Lower lobe of right lung (tissue), 2 donors: ENCODE measurements at places on chromosomes 5 and 9. TPM values are rescaled to one million over a fixed set of nuclear protein-coding genes. Genes with fewer than 3 reads are reported as not detected.

NIM1K gene
- total RNA-seq = 4.8 TPM

- DNase-seq = no peak
Measured at GRCh38 chr5:122358372-122358979, 46.4 kb downstream of the SNCAIP start.

- no peak for DNase-seq
Measured at GRCh38 chr9:90142580-90142979, 500.0 kb downstream of the DIRAS2 start.

DNA sequence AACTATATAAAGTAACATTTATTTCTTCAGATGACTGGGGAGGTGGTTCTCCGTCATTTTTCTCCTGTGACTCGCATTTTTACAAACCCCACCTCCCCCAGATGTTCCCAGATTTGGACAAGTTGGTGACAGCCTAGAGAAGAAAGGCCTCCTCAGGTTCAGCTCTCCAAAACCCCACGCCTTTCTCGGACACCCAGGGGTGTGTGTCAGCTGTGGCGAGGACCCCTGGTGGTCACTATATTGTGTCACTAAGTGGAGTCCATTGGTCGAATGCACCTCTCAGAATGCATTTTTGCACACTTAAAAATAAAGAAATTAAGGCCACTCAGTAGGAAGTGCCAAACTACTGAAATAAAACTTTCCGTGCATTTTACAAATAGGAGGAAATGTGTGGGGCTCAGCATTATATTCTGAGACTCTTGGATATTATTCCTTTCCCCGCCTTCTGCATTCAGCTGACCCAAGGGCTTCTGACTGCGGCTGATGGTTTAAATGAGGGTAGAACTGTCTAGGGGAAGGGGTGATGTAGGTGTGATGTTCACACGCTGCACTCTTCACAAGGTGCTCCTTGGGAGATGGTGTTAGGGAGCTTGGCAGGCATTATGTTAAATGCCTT is 47.6 kb downstream of the ACO1 start:
- DNase-seq = no peak

GRCh38 chr9:6869081-6869948 is 111.5 kb downstream of the KDM4C start:
- DNase-seq = no peak

MED27 gene
- 15.7 TPM for total RNA-seq

DNA sequence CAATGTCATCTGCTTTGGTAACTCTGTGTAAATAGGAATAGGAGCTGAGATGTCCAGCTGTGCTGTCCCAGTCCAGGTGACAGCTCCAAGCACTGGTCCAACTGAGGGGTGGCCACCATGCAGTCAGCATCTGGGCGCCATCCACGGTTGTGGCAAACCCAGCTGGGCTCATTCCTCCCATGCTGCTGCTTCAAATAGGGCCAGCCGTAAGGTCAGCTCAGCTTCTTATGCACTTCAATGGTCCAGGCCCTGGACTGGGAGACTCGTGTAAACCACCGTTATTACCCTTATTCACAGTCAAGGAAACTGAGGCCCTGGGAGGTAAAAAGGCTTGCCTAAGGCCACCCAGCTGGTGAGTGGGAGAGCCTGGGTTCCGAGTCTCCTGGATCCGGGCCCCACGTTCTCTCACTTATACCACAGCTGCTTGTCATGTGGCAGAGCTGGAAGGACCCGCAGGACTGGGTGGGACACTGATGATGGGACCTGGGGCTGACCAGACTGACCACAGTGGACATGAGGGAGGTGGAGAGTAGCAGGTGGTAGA is 38.7 kb upstream of the ANGPTL2 start:
- DNase-seq = no peak

ACER2 gene
- 5.9 TPM for total RNA-seq

ADRB2 gene
- total RNA-seq = 26.4 TPM

- no peak for DNase-seq
Measured at GRCh38 chr9:126062158-126062886, 264.3 kb upstream of the MVB12B start.

- DNase-seq = no peak
Measured at GRCh38 chr5:71767661-71768060, 48.6 kb downstream of the CARTPT start.

- DNase-seq = no peak
Measured at GRCh38 chr9:36135741-36136271, 727 bp upstream of the GLIPR2 start.

DNA sequence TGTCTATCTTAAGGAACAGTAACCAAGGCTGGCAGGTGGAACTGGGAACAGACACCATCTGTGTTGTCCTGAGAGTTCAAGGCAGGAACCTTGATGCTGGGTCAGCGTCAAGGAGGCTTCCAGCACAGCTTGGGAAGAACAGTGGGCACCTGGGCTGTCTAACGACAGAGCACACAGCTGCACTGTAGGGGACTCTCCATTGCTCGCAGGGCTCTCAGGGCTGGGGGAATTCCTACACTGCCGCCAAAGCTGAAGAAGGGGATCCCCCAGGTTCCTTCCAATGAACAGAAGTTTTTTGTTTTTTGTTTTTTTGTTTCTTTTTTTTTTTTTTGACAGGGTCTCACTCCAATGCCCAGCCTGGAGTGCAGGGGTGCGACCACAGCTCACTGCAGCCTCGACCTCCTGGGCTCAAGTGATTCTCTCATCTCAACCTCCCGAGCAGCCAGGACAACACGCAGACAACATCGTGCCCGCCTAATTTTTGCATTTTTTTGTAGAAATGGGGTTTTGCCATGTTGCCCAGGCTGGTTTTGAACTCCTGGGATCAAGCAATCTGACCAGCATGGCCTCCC is 81.9 kb downstream of the PTPN3 start:
- DNase-seq = no peak

DNA sequence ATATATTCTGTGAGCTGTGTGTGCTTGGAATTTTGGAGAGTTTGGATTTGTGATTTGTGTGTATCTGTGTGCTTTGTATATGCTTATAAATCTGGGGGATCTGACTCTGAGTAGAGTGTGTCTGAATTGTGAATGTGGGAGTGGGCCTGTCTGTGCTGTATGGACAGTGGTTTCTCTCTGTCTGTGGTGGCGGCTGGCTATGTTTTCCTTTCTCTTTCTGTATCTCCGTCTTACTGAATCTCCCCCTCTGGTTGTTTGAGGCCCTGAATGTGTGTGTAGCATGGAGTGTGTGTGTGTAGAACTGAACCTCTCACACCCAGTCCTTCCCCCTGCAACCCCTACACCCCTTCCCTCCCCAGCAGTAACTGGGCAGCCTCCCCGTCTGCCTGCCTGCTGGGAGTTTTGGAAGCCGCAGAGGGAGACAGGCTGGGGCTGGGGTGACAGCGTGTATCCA is 4.7 kb downstream of the CXXC5 start:
- no peak for DNase-seq

GRCh38 chr9:130461218-130461630 is 16.5 kb downstream of the ASS1 start:
- peak; percentile 67 for DNase-seq

- DNase-seq = no peak
Measured at GRCh38 chr9:79049371-79049770, 522.4 kb upstream of the TLE4 start.

DNA sequence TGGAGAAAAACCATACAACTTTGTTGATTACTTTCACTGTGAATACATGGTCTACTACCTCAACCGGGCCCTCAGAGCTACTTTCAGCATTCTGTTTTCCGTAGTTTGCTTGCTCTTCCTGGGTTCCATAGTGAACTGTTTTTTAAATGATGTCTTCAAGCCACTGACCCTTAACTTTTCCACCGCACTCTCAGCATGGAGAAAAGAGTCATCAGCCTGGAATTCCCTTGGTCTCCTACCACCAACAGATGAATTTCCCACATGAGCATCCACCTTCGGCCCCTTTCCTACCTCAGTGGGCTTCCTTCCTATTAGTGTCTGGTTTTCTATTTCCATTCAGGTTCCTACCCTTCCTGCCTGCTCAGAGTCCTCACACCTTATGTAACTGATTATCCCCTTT is 135.9 kb upstream of the ADAMTSL1 start:
- no peak for DNase-seq

GRCh38 chr5:102523541-102524175 is 24.9 kb upstream of the SLCO6A1 start:
- DNase-seq = no peak

GRPEL2 gene
- 15.1 TPM for total RNA-seq

GRCh38 chr9:35684921-35685320 is 4.8 kb downstream of the TPM2 start:
- no peak for DNase-seq

- DNase-seq = no peak
Measured at GRCh38 chr9:12414514-12414913, 278.7 kb upstream of the TYRP1 start.

DNA sequence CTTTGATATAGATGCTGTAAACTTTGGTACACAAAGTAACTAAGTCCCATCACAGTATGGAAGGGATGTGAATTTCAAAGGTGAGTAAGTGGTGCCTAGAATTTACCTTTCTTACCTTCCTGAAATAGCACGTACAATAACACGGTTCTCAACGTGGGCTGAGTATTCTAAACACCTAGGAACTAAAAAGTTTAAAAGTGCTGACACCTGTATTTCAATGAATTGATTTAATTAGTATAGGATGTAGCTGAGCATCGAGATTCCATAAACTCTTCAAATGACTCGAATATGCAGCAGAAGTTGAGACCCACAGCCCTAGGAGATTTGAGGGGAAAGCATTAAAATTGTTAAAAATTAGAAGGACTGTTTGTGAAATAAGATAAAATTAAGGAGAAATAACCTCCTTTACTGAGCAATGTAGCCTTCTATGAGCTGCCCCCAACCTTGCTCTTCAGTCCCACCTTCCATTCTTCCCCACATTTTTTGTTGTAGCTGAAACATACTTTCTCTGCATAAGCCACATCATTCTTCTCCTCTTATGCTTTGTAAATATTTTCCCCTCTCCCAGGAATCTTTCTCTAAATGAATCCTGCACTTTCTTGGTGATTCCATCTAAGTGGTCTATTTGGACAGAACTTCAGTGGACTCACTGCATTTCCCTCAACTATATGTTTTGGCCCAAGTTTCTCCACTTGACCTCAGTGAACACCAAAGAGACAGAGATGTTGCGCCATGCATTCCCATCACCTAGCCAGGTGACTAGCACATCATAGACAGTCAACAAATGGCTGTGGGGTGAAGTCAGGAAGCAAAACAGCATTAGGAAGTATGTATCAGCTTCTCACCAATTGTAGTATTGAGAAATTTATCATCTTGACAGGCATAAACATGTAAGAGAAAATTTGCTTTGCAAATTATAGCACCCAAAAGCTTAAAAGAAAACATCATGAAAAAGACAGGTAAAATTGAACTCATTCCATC is 156.5 kb upstream of the TAS2R1 start:
- no peak for DNase-seq

- DNase-seq = no peak
Measured at GRCh38 chr5:72508241-72509170, 1.3 kb upstream of the ZNF366 start.

DNA sequence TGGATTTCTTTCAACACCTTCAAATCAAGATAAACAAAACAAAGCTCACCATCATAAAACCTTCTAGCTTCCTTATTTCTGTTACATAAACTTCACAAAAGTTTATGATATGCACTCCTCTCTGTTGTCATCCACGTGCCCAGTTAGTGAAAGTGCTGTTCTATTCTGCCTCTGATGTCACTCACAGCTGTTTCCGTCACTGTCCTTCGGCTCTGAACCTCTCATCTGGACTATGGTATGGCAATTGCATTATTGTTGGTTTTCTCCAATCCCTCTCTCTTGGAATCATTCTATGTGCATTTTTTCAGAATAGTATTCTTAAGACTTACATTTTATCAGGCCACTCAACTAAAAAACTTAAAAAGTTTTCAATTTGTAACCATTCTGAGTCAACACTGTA is 264.2 kb upstream of the DAPK1 start:
- DNase-seq = no peak

SYK gene
- 88.9 TPM for total RNA-seq

DNA sequence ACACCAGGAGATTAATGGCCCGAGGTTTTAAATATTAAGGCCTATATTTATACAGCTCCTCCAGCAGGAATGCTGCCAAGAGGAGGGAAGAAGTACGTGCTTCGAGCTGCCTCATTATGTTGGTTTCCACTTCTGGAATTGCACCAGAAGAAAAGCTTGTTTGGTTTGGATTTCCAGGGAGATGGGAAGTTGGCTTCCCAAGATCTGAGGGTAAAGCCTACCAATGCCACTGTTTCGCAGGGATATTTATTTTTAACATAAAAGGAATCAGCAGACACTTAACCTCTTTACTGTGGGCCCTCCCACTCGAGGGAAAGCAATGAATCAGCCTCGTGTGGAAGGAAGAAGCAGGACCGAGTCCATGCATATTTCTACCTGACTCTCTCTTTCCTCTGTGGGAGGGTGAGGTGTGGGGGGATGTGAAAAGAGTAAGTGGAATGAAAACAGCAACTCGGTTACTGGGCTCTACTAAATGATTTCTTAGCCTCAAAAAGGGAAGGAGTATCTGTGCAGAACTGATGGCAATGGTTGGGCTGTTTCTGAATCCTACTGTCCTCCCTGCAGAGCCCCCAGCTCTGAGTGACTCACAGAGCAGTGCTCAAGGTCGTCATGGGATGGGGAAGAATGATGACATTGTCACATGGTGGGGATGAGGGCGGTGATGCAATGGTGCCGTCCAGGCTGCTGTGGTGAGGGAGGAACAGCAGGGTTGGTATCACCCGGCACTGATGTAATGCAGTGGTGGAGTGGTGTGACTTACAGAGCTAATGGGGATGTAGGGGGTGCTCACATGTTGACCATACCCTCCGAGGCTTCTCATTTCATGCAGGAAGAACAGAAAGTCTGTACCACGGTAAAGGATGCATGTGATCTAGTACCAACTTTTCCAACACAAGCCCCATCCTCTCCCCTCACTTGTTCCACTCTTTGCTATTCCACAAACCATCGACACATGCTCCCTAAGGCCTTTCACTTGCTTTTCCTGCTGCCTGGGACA is 215.0 kb upstream of the PANK3 start:
- peak; percentile 59 for DNase-seq

DNA sequence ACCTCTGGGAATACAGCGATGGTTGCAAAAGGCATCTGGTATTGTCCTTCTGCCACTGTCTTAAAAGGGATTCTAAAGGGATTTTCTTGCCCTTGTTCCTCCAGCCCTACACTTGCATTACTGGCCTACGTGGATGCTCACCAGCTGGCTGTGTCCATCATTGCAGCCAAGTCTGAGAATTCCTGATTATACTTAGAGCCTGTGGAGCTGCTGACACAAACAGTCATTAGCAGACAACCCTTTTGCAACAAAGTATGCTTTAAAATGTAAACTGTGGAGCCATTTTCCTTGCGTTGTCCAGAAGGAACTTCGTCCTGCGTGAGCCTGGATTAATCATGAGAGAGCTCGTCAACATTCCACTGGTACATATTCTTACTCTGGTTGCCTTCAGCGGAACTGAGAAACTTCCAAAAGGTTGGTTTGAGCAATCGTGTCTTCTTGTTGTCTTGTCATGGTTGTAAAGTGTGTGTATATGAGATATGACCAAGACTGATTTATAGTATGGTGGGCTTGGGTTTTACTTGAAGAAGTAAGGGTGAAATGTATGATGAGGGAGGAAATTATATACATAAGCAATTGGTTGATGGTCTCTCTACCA is at the start of gene MUSK:
MUSK (plus strand) TSS at position 222 of the 598 bp plus-strand sequence; CDS start at position 336, 114 bp downstream.
- DNase-seq = no peak

- DNase-seq = no peak
Measured at GRCh38 chr5:164532235-164532900, 1026.9 kb downstream of the MAT2B start.

GRCh38 chr9:126156898-126157297 is 169.7 kb upstream of the MVB12B start:
- DNase-seq = no peak

IQGAP2 gene
- total RNA-seq = 42.0 TPM

IFNA21 gene
- total RNA-seq = not detected

GRCh38 chr5:66769030-66769733 is 173.0 kb downstream of the MAST4 start:
- no peak for DNase-seq
